ENCODE measurements at places on chromosomes 13 and 19.

GRCh38 chr19:14085309-14085995 lies at the start of gene C19orf67:
Gene C19orf67, minus strand, starts transcription at chr19:14085783. Its CDS starts 156 bp downstream, at chr19:14085627.
- DNase-seq = no peak

DNA sequence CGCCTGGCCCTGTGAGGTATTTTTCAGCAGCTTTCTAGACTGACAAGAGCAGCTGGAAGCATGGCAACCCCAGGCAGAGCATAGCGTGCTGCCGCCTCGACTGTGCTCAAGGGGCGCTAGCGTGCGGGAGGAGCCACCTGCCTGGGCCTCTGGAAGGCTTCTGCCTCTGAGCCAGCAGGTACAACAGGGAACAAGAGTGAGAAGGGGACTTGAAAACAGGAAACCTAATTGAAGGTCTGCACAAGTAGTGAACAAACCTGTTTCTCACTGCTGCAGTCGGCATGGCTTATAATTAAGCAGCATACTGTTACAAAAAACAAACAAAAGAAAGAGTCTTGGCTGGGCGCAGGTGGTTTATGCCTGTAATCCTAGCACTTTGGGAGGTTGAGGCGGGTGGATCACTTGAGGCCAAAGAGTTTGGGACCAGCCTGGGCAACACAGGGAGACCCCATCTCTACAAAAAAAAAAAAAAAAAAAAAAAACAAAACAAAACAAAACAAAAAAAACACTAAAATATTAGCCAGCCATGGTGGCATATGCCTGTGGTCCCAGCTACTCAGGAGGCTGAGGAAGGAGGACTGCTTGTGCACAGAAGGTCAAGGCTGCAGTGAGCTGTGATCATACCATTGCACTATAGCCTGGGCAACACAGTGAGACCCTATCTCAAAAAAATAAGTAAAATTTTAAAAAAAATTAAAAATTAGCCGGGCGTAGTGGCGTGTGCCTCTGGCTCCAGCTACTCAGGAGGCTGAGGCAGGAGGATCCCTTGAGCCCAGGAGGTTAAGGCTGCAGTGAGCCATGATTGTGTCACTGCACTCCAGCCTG lies 12.6 kb upstream of the GARRE1 start:
- no peak for DNase-seq

DNA sequence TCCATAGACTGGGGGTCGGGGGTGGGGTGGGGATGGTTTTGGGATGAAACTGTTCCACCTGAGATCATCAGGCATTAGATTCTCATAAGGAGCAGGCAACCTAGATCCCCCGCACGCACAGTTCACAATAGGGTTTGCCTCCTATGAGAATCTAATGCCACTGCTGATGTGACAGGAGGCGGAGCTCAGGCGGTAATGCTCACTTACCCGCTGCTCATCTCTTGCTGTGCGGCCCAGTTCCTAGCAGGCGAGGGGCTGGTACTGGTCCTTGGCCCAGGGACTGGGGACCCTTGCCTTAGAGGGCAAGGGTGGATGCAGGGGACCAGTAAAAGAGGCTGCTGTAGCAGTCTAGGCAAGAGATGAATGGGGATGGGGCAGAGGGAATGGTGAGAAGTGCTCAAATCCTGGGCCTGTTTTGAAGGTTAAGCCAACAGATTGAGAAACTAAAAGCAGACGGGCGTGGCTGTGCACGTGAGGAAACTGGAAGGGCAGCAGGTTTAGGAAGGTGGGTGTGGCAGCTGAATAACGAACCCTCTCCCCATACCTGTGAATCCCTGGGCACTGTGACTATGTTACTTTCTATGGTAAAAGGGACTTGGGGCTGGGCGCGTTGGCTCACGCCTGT lies 1.5 kb upstream of the ERICH4 start:
- DNase-seq = no peak

DNA sequence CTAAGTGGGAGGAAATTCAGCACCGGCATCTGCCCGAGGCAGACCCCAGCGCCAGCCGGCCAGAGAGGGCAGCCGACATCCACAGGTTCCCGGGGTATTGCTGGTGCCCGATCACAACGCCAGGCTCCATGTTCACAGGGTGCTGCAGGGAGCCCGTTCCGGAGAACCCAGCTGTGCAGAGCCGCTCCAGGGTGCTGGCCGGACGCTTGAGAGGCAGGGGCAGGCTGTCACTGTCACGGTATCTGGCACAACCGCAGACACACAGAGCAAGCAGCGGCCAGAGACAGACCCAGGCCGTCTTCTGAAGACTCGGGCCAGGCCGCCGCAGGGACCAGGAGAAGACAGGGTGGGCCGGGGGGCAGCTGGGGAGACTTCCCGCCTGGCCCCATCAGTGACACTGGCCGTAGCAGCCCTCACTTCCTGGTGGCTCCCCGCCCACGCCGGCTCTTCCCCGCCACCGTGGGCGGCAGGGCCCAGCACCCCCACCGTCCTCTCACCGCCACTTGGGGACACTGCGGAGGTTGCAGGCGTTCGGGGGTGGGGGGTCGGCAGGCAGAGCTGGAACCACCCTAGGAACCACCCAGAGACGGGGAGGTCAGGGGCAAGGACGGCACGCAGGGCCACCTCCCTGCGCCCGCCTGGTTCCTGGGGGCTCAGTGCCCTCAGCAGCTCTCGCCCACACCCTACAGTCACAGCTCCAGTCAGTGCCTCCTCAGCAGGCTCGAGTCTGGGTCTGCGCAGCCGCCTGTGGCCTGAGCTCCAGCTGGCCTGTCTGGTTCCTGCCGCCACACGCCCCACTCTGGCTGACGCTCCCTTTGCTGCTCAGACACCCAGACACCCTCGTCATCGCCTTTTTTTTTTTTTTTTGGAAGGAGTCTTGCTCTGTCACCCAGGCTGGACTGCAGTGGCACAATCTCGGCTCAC lies 3.8 kb downstream of the RNF126 start:
- peak; percentile 50 for DNase-seq

GRCh38 chr13:78609464-78610205 lies 6.3 kb upstream of the POU4F1 start:
- no peak for DNase-seq

DNA sequence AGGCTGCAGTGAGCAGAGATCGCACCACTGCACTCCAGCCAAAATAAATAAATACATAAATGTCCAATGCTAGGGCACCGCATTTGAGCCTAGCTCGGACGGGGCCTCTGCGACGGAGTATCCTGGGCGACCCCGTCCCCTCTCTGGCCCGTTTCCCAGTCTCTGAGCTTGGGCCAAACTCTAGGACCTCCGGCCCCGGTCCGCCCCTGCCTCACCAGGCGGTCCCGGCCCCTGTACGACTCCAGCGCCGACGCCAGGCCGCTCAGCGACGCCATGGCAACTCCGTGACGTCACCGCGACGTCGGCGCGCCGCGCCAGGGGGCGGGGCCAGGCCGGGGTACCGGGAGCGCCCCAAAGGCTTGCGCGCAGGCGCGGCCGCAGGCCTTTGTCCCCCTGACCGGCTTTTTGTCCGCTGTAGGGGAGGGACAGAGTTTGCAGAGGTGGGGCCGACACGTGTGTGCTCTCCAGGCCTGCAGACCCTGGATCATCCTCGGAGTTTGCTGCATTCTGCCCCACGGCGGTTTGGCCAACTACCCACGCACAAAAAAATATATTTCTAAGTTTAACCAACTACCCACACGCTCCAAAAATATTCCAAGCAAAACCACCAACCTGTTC lies at the start of gene PEX11G:
TSS of gene PEX11G (minus strand) at position 300 of the 618 bp plus-strand sequence. CDS start at position 275, 25 bp downstream.
- DNase-seq = peak; percentile 86

DNA sequence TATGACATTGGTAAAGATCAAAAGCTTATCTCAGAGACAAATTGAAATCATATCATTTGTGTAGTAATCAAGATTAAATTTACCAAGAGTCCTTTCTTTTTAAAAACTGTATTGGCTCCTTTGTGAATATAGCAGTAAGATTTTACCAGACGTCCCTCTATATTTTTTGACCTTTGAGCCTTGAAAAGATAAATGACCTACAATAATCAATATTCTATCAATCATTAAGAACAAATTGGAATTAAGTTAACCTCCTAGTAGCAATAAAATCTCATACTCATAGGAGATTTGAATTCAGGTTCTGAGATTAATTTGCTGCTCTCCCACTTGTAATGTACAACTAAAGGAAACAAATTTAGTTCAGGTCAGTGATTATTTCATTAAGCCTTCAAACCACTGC lies 78.3 kb downstream of the FGF14 start:
- no peak for DNase-seq
